ENCODE measurements at places on chromosomes 1 and 21.

- no peak for DNase-seq
These were observed 67.4 kb upstream of the SIPA1L2 start for GRCh38 chr1:232697187-232697822.

DNA sequence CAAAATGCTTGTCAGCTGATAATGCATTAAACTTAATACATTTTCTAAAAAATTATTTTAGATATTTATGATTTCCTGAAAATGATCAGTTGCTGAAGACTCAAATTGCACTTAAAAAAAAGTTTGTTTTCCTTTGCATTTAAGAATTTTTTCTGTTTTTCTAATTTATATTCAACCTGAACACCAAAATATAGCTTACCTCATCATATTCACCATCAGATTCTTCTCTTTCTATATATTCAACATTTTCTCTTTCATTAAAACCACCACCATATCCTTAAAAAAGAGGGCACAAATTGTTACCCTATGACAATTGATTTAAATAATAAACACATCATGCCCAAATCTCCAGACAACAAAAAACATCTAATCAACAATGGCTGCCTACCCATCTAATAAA, 8.6 kb downstream of the ZRANB2 start:
- DNase-seq, result no peak

DNA sequence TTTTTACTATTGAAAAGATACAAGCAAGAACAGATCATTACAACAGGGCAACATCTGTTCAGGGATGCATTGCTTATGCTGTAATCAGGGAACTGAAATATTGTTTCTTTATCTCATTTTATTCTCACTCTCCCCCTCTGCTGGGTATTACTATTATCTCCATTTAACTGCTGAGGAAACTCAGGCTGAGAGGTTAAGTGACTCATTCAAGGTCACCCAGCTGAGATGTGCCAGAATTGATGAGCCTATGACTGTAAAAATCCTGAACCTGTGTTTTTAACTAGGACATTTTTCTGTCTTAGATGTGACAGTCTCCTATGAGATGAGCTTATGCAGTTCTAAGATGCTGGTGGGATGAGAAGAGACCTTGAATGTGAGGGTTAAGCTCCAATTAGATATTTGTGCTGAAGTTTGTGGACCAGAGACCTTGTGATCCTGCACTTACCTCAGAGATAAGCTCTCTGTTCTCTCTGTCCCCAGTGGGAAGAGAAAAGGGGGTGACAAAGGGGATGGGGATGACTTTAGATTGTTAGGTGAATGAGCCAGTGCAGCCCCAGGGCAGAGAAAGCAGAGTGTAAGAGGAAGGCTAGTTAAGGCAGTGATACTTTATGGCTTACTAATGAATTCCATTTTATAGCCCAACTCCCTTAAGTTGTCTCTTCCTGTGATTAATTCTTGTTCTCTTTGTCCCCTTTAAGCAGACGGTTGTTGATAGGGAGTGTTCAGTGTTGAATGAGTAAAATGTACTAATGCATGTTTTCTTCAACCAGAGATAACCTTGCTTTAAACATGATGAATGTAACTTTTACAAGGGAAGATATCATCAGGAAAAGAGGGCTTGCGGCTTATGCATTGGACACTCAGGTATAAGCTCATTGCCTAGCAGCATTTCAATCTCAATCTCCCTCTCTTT, 111.4 kb downstream of the HLX start:
- no peak for DNase-seq

DNA sequence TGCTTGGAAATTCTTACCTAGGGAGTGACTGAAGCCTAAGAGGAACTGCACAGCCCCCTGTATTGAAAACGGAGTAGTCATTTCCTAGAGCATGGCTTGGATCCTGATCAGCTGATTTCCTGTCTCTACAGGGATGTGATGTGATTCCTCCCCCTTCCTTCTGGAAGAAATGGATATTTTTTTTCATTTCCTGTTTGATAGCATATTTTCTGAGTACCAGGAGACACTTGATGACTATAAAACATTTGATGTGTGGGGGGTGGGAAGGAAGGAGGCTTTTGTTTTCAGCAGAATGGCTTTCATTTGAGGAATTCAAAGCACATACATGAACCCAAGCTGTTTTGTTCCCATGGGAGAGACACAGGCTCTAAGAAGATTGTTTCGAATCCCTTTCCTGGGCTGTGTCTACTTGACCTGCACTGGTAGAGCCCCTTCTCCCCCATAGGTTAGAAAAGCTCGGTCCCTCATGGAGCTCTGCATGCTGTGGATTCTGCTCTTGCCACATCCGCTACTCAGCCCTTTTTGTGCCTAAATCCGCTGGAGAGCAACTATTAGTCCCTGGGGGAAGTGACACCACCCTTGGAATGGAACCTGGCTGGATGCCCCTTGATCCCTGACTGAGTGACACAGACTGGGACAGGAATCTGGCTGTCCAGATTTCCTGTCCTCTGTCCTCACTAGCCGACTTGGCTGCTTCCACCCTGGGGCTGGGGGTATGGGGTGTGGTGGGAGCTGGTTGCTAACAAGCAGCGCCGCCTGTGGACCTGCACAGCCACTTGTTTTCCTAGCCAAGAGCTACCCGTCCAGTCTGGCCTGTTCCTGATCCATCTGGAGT, 71.8 kb upstream of the MACF1 start:
- peak; percentile 67 for DNase-seq

DNA sequence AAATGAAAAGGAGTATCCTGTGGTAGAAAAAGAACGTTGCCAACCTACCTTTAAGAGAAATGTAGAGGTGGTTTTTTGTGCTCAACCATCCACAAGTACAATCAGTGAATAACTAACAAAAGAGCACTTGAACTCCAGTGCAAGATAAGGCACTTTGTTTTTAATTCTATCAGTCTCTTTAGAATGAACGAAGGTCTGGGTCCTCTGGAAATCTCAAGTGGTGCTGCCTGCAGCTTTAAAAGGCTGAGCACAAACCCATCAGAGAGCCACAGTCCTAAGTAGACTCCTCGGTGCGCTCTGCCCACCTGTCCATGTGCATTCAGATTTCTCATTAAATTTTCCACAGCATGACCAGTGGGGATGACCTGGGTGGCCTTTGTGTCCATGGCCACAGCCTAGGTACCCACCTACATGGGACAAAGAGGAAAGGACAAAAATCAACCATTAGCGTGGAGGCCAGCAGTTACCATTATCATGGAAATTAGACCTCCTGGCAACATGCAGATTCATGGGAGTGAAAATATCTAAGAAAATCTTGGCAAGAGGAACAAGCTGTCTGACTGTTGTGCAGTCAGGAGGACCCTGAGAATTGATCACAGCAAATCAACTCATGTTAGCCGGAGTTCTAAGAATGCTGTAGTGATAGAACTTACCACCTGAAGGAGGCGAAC, 9.4 kb downstream of the TRIM45 start:
- DNase-seq, result no peak

GRCh38 chr1:24468685-24469316, 33.8 kb upstream of the RCAN3 start:
- DNase-seq, result peak; percentile 33

GRCh38 chr1:56235909-56236510, 343.4 kb downstream of the PLPP3 start:
- DNase-seq, result no peak

DNA sequence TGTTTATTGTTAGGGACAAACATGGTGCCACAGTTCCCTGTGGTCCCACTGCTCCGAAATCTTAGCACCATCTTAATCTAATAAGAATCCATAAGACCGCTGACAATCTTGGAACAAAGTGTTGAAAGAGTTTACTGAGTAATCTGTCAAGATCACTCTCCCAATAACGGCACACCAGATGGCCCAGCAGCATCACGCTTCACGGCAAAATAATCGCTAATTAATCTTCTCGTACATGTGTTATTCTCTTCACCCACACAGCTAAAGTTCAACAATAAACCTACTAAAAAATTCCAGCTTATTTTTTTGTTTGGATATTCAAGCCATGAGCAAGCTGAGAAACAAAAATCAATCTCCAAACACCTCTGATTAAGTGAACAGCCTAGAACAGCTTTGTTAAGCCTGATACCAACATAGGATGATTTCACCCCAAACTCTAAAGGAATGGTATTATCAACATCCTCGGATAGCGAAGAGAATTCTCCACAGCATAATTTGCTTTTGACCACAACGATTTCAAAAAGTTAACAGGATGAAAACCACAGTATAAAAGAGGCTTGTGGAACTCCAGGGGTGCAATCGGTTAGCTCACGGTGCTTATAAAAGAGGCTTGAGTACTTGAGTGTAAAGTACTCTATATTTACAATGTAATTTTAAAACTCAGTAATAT, 329.9 kb upstream of the GREM2 start:
- DNase-seq, result no peak

DNA sequence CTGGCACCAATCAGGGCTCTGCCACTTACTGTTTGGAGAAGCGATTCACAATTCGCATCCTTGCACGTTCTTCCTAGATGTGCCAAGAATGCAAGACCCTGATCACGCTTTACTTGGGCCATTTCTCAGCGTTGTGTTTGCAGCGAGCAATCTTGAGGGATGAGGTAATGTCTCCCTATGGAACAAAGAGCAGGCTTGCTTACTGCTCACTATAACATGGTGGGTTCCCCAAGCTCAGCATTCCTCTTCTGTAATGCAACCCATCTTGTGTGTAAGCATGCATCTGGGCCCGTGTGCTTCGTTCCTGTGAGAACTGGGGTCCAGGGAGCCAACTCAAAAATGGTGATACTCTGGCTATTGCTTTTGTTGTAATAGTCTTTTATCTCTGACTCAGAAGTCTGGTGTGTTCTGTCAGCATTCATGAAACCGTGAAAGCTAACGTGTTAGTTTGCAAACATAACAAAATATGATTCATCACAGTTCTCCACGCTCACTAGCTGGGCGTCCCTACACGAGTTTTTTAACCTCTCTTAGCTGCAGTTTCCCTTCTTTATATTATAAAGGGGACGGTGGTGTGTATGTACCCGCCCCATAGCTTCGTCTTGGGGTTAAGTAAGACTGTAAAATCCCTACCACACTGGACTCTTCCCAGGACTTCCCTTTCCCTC, 33.3 kb downstream of the DNTTIP2 start:
- DNase-seq, result peak; percentile 87

DNA sequence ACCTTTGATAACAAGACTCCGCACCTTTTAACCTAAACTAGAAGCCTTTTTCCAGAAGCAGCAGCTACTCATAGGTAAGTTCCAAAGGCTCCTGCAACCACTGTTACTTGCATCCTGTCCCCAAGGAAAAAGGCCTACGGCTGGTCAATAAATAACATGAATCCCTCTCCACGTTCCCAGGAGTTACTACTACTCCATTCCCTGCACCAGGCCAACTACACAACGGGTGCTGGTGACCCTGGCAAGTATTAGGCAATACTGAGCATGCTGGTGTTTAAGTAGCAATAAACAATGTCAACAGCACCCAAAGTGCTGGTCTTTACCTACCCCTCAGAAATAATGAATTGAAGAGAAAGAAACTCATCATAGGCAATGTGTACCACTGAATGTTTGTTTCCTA, 7.7 kb downstream of the GNG12 start:
- DNase-seq, result no peak

DNA sequence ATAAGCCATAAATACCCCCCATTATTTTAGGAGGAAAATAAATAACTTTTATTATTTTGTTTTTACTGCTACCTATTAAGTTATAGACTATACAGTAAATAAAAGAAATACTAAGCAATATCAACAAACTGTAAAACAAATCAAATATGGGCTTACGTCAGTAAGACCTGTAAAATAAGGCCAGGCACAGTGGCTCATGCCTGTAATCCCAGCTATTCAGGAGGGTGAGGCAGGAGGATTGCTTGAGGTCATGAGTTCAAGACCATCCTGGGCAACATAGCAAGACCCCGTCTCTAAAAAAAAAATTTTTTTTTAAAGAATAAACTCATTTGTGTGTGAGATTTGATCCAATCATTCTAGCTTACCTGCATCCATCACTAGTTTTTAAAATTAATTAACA, 17.8 kb downstream of the EGLN1 start:
- DNase-seq, result no peak

DNA sequence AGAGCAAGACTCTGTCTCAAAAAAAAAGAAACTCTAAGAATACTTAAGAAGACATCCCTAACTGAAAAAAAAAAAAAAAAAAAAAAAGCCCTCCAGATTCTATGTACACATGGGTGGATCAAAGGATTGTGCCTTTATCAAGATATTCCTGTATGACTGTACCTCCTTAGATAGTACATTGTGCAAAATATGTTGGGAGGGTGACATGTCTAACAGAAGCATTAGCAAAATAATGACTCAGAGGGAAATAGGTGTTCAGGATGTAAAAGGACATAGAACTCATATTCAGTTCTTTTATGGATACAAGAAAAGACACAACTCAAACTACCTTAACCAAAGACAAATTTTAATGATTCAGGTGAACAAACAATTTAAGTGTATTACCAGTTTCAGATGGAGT, 269.8 kb upstream of the KAZN start:
- no peak for DNase-seq

DNA sequence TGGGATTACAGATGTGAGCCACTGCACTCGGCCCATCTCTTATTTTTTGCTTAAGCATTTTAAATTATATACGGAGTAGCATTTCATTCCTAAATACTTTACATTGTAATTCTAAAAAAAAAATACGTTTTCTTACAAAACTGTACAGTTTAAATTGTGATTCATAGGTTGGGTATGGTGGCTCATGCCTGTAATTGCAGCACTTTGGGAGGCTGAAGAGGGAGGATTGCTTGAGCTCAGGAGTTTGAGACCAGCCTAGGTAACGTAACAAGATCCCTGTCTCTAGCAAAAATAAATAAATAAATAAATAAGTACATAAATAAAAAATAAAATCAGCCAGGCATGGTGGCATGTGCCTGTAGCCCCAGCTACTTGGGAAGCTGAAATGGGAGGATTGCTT, 24.6 kb downstream of the TBCE start:
- DNase-seq, result no peak

GRCh38 chr1:169060919-169061639, 45.4 kb upstream of the ATP1B1 start:
- no peak for DNase-seq

GRCh38 chr1:152752225-152752624, 5.6 kb upstream of the KPRP start:
- DNase-seq, result no peak

DNA sequence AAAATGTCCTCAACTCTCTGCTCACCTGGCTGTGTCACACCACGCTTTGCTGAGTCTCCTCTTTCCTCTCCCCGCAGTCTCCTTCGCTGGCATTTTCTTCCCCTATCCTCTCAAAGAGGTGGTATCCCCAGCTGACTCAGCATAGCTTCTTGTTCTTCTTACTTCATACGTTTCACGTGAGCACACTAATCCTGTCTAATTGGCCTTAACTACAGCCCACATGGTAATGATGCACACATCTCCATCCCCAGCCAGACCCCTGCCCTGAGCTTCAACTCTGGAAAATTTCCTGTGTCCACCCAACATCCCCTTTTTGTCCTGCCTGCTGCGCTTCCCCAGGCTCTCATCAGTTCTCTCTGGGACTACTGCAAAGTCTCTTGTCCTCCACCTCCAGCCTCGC, 169.8 kb downstream of the TTLL7 start:
- no peak for DNase-seq

GRCh38 chr1:236692742-236693141, 6.4 kb downstream of the ACTN2 start:
- DNase-seq, result no peak

DNA sequence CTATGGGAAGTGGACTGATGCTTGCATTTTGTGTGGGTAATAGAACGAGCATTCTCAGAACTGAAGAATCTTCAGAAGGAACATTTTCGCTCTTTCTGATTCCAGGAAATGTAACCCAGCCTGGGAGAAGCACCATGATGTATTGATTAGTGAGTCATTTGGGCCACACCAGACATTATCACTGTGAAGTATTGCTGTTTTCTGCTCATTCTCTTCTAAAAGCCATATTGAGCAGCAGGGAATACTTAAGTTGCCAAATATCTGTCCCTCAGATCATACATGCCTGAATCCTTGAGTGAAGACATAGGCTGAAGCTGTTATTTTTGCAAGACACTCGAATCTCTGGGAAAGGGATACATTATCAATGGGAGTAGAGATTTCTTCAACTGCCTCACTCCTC, 213.1 kb downstream of the PCP4 start:
- no peak for DNase-seq

Measured in eye (tissue), 1 donor.